ENCODE measurements at places on chromosomes 4 and X.

GRCh38 chr4:159368320-159368719 is 265.4 kb downstream of the RAPGEF2 start:
- DNase-seq = no peak

- DNase-seq = no peak
Observed at GRCh38 chr4:102429553-102429952, 71.6 kb upstream of the NFKB1 start.

- DNase-seq = no peak
Observed at GRCh38 chr4:158807691-158808090, 38.9 kb downstream of the FNIP2 start.

GRCh38 chr4:18021470-18021719 is 160 bp downstream of the LCORL start:
- no peak for DNase-seq

DNA sequence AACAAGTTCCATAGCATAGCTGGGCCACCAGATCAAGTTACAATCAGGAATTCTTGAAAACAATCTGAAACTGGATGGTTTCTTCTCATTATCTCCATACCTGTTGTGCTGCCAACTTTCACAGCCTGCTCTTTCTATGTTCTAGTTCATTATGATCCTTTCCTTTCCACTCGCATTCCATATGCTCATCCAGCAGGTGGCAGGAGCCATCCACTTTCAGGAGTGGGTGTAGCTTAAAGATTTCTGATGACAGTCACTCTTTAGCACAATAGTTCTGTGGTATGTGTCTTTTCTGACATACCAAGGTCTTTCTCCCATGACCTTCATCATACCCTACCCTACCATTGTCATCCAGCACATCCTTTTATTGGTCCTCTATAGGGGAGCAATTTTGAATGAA is 46.4 kb downstream of the PAGE2 start:
- no peak for DNase-seq

- DNase-seq = no peak
Observed at GRCh38 chr4:10962246-10962645, 277.7 kb upstream of the CLNK start.

DNA sequence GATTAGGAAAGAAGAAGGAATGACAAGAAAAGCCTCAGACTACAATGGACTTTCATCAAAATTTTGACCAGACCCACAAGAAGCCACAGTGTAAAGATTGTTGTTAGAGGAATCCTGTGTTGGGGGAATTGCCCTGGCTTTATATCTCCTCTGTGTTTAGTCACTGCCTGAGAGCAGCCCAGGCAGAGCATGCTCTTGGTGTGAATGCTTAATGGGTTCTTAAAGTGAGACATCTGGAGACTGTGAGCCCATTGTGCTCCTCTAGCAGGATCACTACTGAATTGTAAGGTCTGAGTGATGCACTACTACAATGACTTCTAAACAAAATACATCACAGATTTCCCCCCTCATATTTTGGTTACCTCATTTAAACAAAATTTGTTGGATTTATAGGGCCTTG is 1860.5 kb upstream of the ADGRL3 start:
- DNase-seq = no peak

GRCh38 chr4:13611283-13611842 is 16.2 kb downstream of the BOD1L1 start:
- DNase-seq = no peak

Data from LNCaP clone FGC (cell line).